ENCODE measurements at places on chromosomes 4 and X.

- DNase-seq = peak; percentile 95
Observed at GRCh38 chr4:108620101-108620932, at the start of gene RPL34. TSS of gene RPL34 (plus strand) at chr4:108620576. CDS start at chr4:108621960, 1,384 bp downstream.

DNA sequence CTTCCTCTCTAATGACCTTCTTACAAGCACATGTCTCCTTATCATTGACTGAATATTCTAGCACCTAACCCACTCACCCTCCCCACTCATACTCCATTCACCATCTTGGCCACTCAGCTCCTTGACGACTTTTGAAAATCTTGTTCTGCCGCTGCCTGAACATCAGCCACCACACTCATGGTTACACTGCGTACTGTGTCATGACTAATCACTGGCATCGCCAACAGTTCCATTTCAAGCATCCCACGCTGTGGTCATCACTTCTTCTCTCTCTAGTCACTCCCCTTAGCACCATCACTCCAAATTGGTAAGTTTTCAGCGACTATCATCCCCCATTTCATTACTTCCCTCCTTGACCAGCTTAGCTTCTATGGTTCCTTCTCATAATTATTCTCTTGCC is 352.8 kb downstream of the MAPK10 start:
- DNase-seq = no peak

DNA sequence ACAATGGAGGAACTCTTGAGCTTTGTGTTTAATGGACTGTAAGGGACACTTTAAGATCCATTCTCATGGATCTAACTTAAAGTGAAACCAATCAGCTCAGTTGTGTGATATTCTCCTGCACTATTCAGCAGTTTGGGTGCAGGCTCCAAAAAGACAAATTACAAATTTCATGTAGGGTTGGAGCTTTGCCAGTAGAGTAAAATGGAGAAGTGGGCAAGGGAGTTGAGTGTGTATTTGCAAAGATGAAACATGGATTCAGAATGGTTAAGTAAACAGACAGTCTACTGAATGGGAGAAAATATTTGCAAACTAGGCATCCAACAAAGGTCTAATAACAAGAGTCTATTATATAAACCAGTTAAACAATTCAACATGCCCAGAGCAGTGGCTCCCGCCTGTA is 21.2 kb upstream of the MID2 start:
- DNase-seq = no peak

DNA sequence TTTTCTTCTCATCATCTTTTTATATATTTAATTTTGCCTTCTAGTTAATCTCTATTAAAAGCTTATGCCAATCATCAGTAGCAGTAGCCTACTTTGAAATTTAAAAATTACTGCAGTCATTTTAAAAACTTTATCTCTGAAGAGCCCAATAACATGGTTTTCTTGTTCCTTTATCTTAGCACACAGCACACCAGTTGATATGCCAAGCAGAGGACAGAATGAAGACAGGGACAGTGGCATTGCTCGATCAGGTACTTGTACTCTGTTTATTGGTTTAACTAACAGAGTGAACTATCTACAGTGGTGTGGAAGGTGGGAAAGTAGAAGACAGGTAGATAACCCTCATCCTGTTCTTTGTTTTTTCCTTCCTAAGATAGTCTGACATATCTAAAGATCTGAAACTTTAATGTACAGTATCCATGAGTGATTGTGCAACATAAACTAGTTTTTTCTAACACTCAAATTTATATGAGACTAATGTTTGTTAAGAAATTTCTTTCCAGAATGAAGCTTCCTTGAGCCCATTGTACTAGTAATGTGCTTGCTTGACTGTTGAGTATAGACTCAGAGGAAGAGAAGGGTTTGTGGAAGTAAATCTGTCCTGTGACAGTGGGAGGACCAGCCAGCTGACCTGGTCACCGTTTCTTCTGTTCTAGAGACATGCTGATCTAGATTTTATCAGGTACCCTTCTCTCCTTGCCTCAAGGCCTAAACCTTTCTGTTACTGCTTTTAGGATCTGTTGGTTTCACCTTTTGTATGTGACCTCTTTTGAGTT is 66.6 kb downstream of the FNIP2 start:
- no peak for DNase-seq

- DNase-seq = no peak
Observed at GRCh38 chr4:72817012-72817411, 248.0 kb upstream of the ADAMTS3 start.

DNA sequence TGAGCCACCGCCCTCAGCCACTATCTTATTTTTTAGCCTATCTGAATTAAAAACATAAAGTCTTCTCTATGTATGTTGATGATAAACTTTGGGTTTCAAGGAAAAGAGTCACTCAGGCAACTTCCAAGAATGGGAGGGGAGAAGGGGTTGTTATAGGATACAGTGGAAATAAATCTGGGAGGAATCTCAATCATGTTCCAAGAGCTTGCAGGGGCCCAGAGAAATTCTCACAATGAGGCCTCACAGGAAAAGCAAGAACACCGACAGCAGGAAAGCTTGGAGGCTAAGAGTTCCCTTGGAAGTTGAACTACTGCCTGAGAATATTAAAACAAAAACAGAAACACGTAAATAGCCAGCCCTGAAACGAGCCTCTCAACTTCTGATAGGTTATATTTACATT is 384.6 kb upstream of the IGFBP7 start:
- no peak for DNase-seq

DNA sequence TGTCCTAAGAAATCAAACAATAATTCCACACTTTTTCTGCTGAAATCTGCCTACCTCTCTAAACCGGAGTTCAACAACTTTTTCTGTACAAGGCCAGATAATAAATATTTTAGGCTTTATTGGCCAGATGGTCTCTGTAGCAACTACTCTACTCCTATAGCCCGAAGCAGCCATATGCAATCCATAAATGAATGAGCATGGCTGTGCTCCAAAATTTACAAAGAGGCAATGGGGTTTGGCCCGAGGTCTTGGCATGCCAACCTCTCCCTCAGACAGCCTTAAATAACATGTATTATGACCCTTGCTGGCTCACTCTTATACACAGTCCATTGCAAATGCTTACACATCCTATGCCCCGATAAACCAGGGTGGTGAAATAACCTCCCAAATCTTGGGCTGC is 98.6 kb upstream of the GPM6A start:
- DNase-seq = no peak

GRCh38 chrX:77910108-77910840 is at the start of gene ATP7A:
TSS of gene ATP7A (plus strand) at chrX:77910693. CDS start at chrX:77971642, 60,949 bp downstream.
- peak; percentile 85 for DNase-seq

- DNase-seq = no peak
Observed at GRCh38 chrX:47564438-47565085, 3.6 kb downstream of the ARAF start.

DNA sequence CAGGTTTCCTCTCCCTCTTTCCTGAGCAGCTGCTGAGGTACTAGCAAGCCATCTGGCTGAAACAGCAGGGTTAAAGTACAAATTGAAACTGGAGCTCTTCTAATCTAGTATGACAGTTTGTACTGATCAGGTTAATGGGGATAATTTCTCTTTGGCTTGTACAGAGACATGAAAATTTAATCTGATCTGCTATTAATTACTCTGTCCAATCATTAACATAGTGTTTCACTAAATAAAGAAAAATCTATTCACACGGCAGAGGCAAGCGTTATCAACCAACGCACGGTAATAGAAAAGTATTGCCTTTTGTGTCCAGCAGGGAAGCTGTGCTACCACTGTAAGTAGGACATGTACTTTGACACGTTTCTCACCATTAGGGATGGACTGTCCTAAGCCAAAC is 71.1 kb downstream of the IGSF1 start:
- no peak for DNase-seq

GRCh38 chrX:150436195-150436594 is 73.1 kb downstream of the MAMLD1 start:
- no peak for DNase-seq

- DNase-seq = no peak
Observed at GRCh38 chr4:85942107-85942506, 417.7 kb downstream of the MAPK10 start.

Data from stimulated activated CD4-positive, alpha-beta T cell treated with anti-CD3 and anti-CD28 coated beads, TNF-alpha, amount 100 ng/mL, for 4 hours (primary cell).